Activated gamma-delta T cell (primary cell): ENCODE measurements at places on chromosomes 2 and 18.

DNA sequence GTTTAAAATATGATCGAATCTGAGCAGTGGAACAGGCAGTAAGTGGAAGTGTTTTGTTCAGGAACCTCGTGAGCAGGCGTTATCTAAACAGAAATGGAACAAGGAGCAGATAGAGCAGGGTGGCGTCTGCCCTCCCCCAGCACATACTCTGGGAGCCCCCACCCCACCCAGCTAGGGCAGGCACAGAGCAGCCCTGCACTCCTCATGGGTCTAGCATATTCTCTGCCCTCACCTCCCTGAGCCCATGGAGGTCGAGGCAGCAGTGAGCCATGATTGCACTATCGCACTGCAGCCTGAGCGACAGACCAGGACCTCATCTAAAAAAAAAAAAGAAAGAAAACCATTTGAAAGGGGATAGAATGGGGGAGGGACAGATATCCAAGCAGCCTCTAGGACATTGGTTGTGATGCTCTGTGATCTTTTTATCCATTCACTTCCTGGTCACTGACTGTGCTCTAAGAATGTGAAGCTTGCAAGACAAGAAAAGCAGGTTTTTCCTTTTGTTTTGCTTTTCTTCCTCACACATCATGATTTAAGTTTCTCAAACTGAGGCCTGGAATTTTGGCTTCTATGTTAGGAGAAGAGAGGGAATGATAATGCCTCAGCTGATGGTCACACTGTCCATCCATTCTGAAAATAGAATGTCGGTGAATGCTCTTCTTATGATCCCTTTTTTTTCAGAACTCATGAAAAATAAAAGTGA is 3.1 kb downstream of the MLPH start:
- no peak for DNase-seq

GRCh38 chr2:102284611-102285010 is 26.8 kb upstream of the IL1RL1 start:
- no peak for DNase-seq

DNA sequence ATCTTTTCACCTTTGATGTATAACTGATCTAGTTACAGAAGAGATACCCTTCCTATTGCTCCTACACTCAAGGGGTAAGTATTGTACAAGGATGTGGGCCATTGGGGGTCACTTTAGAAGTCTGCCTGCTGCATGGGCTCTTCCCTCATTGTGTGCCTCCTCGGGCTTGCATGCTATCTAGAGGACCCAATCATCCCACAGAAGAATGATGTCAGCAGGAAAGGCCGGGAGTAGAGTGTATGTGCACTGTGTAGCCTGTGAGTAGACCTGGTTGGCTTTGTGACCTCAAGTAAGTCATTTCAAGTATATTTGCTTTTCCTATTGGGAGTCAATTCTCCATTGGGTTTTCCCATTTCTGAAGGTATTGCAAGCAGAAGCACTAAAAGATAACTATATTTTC is 129.5 kb upstream of the TRIB2 start:
- no peak for DNase-seq

- peak; percentile 35 for DNase-seq
These were observed 21.6 kb upstream of the SPATA3 start for GRCh38 chr2:230974096-230974913.

GRCh38 chr18:8288472-8289195 is 320.6 kb upstream of the RAB12 start:
- no peak for DNase-seq

GRCh38 chr2:102058293-102058833 is 66.6 kb downstream of the IL1R2 start:
- DNase-seq, result no peak

DNA sequence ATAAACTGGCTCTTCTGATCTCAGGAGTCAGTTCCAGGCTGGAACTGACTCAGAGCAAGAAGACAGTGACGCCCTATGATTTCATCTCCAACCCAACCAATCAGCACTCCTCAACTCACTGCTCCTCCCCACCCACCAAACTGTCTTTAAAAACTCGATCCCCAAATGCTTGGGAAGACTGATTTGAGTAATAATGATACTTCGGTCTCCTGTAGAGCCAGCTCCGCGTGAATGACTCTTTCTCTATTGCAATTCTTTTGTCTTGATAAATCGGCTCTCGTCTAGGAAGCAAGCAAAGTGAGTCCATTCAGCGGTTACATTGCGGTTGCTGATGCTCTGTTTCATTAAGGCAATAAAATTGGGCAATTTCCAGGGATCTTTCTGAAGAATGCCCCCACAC is 1025.3 kb upstream of the CNTNAP5 start:
- DNase-seq, result no peak

DNA sequence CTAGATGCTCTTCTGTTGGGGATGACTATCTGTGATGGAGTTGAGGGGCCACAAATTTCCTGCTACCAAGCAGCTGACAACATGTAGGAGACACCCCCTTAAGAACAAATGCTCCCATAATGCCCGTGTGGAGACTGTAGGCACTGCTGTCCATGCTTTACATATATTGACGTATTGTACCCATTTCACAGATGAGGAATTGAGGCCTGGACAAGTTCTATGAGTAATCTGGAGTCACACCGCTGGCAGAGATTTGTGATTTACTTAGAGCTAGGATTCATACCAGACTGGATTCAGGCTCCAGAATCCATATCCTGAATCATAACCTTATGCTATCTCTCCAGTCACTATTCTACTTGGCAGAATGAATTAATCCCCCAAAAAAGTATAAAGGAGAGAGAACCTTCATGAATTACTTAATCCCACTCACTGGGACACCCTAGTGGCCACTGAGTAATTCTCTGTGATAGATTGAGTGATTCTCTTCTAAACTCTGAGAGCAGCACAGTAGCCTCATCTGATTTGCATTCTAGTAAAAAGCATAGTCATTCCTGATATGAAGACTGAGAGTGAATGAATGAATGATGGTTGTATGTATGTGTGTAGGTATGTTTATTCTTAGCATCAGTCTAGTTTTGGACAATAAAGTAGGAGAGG is 460.7 kb upstream of the MEIS1 start:
- no peak for DNase-seq

GRCh38 chr2:79887747-79888374 is 375.0 kb downstream of the CTNNA2 start:
- DNase-seq, result no peak

GRCh38 chr2:207836521-207837133 is 66.9 kb upstream of the FZD5 start:
- no peak for DNase-seq

GRCh38 chr2:9974343-9974742 is 22.9 kb downstream of the GRHL1 start:
- DNase-seq, result no peak

- no peak for DNase-seq
These were observed 314.3 kb upstream of the POU3F3 start for GRCh38 chr2:104539649-104540048.

GRCh38 chr2:45823723-45824206 is 172.3 kb downstream of the PRKCE start:
- no peak for DNase-seq

DNA sequence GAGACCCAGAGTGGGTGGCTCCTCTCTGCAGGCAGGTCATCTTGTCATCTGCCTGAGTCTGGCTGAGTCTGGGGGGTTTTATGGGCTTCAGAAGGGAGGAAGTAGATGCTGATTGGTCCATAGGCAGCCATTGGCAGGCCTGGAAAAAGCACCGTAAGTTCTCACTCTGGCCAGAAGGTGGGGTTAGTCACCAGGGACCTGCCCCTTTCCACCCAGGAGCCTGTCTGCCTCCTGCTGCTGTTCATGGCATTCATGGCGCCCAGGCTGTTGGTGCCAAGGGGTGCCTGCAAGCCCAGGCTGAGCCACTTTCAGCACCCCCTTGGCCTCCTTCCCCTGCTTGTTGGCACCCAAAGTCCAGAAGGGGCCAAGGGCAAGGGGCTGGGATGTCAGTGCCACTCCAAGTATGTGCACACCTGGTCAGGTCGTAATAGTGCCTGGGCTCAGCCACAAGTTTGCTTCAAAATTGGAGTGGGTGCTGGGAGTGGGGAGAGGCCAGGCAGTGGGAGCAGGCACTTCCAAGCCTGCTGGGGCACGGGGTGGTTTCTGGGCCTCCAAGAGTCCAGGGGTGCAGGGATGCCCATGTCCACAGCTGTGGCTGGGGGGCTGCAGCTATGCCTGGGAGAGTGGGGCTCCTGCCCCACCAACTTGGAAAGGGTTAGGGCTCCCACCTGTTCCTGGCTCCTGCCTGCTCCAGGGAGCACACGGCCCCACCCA is 178.1 kb downstream of the FAM210A start:
- no peak for DNase-seq

- no peak for DNase-seq
These were observed 31.8 kb downstream of the PRKCE start for GRCh38 chr2:45683292-45683691.

DNA sequence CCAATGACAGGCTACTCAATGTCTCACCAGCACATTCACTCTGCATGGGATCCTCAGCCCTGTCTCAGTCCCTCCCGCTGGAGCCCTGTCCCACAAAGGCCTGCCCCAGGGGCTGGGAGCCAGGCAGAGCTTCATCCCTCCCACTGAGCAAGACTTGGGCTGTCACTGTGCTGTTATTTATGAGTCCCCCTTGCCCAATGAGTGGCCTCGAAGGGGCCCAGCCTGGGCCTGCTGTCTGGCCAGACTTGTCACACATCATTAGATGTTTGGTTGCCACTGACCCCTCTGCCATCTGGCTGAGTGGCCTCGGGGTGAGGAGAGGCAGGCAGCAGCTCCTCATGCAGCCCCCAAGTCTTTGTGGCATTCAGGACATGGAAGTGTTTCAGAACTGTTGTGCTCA is 330.6 kb upstream of the SKOR2 start:
- DNase-seq, result no peak

- DNase-seq, result no peak
These were observed 24.1 kb upstream of the TNS1 start for GRCh38 chr2:218026676-218027425.

DNA sequence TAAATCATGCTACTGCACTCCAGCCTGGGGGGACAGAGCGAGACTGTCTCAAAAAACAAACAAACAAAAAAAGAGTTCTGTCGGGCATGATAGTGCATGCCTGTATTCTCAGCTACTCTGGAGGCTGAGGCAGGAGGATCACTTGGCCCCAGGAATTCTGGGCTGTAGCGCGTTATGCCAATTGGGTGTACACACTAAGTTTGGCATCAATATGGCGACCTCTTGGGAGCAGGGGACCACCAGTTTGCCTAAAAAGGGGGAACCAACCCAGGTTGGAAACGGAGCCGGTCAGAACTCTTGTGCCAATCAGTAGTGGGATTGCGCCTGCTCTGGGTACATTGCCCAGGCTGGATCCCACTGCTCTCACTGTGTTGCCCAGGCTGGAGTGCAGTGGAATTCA is 49.7 kb downstream of the SDC1 start:
- no peak for DNase-seq

- DNase-seq, result no peak
These were observed 38.2 kb upstream of the ACTR3 start for GRCh38 chr2:113851640-113852039.

GRCh38 chr2:210337159-210337558 is 22.2 kb upstream of the MYL1 start:
- no peak for DNase-seq

DNA sequence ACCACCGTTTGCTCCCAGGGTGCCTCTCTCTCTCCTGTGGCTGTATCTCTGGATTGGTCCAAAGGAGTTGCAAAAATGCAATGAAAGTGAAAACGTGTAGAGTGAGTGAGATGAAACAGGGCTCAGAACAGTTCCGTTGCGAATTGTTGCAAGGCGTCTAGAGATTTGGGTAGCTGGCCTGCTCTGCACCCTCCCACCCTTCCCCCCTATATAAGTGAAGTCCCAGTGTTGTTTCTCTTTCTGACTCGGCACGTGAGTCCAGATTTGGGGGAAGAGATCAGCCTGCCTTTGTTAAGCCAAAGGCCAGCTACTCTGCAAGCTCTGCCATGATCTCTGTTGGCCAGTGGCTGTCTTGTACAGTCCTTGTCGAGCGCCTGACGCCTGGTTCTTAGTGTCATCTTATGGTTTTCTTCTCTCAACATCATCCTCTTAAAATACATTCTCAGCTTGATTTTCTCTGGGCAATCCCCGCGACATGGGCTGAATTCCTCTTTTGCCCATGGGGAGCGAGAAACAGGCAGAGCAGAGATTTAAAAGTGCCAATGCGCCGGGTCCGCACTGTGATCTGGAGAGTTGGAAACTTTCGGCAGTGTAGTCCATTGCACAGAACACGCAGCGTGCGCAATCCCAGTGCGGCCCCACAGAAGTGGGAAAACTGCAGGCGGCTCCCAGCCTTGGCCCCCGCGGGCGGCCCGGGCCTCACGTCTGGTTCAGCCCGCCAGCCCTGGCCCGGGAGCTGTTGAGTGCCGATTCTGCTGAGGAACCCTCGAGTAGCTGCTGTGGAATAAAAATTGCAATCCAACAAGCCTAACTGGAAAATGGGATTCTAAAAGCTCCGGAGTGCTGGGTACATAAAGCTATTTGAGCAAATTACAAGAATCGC is 9.3 kb downstream of the MEIS1 start:
- no peak for DNase-seq

- no peak for DNase-seq
These were observed 14.6 kb downstream of the ITM2C start for GRCh38 chr2:230879271-230879882.

- DNase-seq, result no peak
These were observed 37.8 kb downstream of the KCTD18 start for GRCh38 chr2:200471928-200472645.

- DNase-seq, result no peak
These were observed 77.0 kb upstream of the ZNF532 start for GRCh38 chr18:58787536-58788149.

GRCh38 chr18:398935-399630 is 101.4 kb downstream of the COLEC12 start:
- no peak for DNase-seq

DNA sequence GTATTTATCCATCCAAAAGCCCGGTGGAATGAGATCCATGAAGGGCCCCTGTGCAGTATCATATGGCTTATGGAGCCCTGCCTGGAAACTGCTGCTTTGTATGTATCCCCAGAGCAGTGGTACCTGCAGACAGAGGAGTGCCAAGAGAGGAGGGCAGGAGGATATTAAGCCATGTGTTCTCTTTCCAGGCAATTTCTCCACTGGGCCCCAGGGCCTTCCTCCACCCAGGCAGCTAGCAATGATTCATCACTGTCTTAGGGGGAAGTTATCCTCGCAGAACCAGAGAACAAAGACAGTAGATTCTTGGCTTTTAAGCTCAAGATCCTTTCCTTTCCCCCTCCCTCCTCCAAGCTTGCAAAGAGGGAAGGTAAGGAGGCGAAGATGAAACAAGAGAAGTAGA is 98.1 kb downstream of the LRRC30 start:
- DNase-seq, result no peak

GRCh38 chr18:76927223-76927725 is 104.9 kb downstream of the ZNF236 start:
- DNase-seq, result no peak

DNA sequence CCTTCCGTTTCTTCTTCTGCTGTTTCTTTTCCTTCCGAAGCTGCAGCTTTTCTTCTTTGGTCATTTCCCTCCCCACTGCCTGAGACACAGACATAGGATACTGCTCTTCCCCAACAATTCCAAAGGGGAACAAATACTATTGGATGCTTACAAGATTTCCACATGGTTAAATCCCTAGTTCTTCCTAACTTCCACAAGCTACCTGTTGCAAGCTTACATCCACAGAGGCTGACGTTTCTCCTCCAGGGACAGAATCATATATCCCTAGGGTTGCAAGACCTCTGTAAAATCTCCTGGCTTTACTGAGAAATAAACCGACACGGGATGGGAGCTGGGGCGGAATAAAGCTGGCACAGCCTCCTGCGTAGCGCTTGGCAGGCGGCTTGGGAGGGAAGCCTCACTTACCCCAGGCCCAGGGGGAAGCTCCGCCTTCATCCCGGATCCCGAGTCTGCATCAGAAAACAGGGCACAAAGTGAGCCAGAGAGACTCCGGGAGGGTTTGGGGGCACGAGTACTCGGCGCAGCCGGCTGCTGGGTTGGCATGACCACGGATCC is 590 bp downstream of the EIF2B4 start:
- DNase-seq, result no peak

- DNase-seq, result no peak
These were observed 45.4 kb upstream of the LTBP1 start for GRCh38 chr2:32901313-32901712.
